ENCODE measurements at places on chromosomes 1 and 21.
A peak's percentile ranks its signal among the peaks of the same experiment; 100 is the strongest.

GRCh38 chr1:246067432-246068216 lies 439.5 kb downstream of the SMYD3 start:
- peak; percentile 86 for DNase-seq

DNA sequence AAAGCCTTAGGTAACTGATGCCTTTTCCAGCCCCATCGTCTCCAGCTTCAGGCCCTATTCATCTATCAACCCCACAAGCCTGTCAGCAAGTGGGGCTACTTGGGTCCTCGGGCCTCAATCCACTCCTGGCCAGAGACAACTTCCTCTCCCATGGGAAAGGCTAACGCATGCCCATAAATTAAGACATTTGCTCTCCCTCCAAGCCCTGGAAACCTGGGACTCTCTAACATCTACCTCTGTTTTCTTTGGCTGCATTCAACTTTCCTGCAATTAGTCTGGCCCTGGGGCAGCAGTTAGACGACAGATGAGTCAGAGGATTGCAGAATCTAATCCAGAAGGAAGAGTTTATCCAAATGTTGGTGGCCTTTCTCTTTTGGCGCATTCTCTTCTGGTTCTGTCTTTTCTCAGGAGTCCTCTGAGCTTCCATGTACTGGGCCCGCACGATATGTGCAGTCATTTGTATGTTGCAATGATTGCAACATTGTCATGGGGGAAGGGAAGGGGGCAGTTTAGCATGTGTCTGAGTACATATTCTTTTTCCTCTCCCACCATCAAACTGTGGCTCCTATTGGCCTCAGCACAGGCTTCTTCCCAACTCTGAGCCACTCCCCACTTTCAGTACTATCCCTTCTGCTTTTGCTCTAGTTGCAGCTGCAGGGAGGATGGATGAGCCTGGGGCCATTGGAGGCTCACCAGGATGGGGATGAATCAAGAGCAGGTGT lies 54.4 kb downstream of the NAV1 start:
- DNase-seq, result peak; percentile 100

DNA sequence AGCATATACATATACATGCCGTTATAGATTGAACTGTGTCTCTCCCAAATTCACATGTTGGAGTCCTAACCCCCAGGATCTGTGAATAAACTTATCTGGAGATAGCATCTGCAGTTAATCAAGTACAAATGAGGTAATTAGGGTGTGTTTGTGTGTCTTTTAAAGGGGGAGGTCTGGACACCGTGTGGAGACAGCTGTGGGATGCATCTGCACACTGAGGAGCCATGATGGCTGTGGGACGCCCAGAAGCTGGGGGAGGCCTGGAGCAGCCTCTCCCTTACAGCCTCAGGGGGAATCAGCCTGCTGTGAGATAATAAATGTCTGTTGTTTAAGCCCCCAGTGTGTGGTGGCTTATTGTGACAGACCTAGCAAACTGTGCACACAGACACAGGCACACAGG lies 51.8 kb upstream of the COL18A1 start:
- DNase-seq, result no peak

DNA sequence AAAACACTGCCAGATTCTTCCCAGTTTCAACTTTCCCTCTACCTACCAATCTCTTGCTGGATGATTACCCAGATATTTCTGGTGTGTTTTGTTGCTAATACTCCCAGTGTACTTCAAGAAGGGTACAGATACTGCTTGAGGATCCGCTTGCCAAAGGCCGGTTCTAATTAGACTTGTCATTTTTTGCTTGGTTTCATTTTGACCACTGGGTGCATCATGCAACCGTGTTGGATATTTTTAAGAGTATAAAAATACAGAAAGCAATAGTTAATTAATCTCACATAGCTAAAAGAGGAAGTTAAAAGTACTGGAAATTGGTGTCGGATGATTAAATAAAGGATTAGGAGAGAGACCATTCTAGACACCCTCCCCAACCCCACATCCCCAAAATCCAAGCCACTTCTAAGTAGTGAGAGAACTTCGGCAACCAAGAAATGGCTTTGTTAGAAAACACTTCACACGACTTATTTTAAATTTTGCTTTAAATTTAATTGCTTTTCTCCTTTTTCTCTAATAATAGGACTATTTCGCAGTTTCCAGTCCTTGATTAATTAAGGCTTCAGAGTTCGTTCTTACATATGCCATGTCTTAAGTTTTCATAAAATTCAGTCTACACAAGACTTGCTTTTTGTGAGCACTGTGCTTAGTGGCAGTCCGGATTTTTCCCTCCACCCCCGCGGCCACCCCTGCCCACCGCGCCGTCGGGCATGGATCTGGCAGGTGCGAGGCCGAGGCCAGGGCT lies 2.5 kb upstream of the CDKN2C start:
- peak; percentile 6 for DNase-seq

DNA sequence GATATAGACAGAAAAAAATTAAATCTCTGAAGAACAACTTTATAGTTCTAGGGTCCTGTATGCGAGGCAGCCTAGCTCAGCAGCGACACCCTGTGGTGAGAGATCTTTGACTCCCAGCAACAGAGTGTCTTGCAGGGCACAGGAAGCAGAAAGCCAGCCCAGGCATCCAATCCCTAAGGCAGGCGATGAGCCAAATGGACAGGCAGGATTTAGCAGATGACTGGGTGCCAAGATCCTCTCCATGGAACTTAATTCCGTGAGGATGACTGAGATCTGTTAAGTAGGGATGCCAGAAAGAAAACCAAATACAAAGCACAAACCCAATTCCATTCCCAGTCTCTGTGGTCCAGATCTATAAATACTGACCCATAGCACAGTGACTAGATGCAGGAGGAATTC lies 38.8 kb downstream of the HLCS start:
- DNase-seq, result peak; percentile 94

DNA sequence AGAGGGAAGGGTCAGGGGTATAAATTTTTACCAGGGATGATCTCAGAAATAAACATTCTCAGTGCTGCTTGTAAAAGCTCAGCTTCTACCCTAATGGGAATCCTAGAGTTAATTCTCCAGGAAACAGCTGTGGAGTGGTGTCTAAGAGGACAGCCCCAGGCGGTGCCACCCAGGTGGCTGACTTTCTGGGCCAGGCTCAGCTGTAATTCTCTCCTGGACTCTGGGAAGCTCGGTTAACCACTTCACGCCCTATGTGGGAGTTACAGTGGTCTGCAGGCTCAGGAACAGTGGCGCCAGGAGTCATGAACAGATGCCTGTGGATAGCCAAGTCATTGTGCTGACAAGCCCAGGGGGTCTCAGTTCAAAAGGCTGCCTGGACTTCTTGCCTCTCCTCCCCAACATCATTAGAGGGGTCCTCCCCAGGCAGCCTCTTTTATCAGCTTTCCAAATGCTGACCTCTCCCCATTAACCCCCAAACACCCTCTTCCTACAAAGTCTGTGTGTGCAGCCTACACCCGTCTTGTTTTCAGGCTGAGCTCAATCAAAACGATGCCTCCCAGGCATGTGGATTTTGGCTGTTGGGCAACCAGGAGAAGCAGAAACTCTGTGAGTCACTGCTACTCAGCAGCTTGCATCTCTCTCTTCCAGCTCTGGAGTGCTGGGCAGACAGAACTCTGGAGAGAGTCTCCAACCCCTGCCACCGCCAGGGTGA lies 1.2 kb downstream of the HHIPL2 start:
- DNase-seq, result peak; percentile 85

GRCh38 chr1:1040004-1040991 lies 20.4 kb downstream of the AGRN start:
- DNase-seq, result peak; percentile 87

DNA sequence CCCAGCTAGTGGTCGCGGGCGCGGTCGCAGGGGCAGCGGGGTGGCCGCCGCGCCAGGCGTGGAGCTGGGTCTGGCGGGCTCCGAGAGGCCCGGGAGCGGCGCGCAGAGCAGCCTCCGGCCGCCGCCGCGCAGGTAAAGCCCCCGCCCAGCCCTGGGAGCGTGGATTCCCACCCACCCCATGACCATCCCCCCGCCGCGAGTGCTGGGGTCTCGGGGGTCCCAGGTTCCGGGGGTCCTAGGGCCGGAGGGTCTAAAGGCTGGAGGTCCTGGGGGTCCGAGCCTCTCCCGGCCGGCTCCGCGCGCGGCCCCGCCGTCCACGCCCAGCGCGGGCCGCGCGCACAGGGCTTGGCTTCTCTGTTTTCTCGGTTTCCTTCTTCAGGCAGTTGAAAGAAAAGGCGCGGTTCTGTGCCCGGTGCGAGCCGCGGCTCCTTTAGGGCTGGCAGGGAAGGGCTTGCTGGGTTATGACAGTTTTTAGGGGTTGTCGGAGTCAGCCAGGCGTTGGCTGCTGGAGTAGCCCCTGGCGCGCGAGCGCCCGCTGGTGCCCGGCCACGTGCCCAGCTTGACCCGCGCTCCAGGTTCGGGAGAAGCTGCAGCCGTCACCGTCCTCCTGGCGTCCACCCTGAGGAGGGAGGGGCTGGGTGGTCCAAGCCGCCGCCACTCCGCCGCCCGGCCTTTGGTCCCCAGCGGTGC lies 359 bp downstream of the LRRC3 start:
- peak; percentile 16 for DNase-seq
